ENCODE measurements at places on chromosomes 4 and X.

GRCh38 chr4:113659127-113659526 lies 102.4 kb downstream of the CAMK2D start:
- DNase-seq: no peak

- no peak for DNase-seq
Observed at GRCh38 chr4:147991543-147992283, 259.8 kb downstream of the ARHGAP10 start.

GRCh38 chrX:23251043-23251442 lies 83.6 kb upstream of the PTCHD1 start:
- DNase-seq: no peak

DNA sequence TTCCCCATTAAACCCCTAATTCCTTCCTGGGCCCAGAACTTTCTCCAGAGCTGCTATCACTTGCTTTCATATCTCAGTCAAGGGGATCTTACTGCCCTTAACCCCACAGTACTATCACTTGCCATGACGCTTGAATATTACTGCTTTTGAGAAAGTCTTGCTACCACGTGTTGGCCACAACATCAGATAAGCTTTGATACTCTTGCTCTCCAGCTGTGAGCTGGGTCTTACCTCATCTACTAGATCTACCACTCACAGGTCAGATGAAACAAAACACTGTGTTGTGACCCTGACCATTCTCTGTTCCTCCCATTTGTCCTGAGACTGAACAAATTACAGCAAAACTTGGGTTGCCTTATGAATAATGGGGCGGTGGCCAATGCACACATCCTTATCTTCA lies 12.1 kb upstream of the TAPT1 start:
- DNase-seq: no peak

- no peak for DNase-seq
Observed at GRCh38 chrX:108224218-108224617, 132.6 kb downstream of the ATG4A start.
